Omental fat pad (tissue), 4 donors: ENCODE measurements at places on chromosomes 16 and 17.

DNA sequence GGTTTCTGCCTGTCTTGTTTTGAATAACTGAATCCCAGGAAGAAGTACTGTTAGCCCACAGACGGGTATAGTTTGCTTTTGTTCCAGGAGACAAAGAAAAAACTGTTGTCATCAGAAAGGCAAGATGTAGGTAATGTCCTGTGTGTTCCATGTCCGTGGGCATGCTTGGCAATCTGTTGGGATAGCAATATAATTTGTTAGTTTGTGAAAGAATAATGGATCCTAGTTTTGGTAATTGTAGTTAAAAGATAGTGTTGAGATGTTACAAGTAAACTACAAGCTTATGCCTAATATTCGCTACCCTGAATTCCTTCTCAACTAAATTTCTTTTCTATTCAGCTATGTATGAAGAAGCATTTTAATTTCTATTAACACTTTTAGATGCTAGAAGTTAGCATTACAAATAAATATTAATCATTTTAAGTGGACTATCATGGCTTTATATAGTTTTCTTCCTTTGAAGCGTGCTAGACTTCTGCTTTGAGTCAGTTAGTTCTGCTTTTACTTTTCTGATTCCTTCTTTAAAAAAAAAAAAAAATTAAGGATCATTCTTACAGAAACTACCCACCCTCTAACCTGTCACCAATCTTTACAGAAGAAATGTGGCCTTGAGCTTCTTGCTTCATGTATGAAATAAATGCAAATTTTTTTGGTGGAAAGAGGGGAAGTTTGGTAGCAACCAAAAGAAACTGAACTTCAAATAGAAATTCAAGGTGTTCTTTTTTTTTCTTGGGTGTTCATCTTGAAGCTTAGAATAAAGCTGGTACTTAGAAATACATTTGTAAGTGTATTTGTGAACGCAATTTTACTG, 2.4 kb downstream of the EVI2A start:
- DNase-seq, result no peak

DNA sequence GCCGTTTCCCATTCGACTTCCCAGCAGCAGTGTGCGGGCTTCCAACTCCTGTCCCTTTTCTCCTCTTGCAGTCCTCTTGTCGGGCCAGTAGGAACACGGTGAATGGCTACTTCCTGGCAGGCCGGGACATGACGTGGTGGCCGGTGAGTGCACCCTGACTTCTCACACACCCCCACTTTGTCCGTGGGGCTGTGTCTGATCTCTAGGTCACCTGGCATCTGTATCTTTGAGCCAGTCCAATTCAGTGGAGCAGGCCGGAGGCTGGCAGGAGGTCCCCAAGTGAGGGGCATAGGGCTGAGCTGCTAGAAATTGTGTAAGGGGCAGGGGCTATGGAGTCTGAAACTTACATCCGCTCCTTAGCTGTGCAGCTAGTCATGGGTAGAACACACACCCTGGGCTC, 6.6 kb downstream of the SLC5A10 start:
- no peak for DNase-seq

- no peak for DNase-seq
These were observed 1253.7 kb upstream of the CDH8 start for GRCh38 chr16:63289834-63290460.

DNA sequence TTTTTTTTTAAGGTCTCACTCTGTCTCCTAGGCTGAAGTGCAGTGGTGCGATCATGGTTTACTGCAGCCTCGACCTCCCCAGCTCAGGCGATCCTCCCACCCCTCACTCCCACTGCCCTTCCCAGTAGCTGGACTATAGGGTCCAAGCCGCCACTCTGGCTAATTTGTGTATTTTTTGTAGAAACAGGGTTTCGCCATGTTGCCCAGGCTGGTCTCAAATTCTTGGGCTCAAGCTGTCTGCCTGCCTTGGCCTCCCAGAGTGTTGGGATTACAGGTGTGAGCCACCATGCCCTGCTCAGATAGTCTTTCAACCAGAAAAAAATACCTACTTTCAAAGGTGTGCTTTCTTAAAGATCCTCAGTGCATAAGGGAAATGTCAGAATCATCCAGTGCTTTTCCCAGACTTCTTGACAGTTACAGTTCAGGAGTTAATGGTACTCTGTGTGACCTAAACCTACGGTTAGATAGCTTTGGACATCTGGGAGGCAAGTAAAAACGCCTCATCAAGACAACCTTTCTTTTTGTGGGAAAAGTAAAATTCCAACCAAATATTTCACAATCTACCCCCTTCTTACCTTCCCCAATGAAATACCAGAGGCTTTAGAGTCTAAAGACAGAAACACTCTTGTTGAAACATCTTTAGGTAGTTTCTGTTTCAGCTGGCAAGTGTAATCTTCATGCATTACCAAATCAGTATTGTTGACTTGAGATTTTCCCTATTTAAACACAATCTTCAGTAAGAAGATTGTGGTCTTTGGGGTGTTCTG, 6.8 kb downstream of the RSPRY1 start:
- DNase-seq, result no peak

DNA sequence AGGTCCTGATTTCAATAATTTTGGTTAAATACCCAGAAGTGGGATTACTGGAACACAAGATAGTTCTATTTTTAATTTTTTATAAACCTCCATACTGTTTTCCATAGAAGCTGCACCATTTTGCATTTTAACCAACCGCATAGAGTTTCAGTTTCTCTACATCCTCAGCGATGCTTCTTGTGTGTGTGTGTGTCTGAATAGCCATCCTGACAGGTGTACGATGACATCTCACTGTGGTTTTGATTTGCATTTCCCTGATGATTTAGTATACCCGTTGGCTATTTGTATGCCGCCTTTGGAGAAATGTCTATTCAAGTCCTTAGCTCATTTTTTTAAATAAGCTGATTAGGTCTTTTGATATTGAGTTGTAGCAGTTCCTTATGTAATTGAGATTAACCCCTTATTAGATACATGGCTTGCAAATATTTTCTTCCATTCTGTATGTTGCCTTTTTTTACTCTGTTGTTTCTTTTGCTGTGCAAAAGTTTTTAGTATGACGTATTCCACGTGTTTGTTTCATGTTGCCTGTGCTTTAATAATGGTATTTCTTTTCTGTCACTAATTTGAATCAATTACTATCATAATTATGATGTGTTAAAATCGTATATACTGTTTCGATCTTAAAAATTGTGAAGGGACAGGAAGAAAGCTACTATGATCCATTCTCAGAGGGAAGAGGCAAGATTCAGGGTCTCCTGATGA, 227.2 kb upstream of the MON1B start:
- DNase-seq, result no peak

DNA sequence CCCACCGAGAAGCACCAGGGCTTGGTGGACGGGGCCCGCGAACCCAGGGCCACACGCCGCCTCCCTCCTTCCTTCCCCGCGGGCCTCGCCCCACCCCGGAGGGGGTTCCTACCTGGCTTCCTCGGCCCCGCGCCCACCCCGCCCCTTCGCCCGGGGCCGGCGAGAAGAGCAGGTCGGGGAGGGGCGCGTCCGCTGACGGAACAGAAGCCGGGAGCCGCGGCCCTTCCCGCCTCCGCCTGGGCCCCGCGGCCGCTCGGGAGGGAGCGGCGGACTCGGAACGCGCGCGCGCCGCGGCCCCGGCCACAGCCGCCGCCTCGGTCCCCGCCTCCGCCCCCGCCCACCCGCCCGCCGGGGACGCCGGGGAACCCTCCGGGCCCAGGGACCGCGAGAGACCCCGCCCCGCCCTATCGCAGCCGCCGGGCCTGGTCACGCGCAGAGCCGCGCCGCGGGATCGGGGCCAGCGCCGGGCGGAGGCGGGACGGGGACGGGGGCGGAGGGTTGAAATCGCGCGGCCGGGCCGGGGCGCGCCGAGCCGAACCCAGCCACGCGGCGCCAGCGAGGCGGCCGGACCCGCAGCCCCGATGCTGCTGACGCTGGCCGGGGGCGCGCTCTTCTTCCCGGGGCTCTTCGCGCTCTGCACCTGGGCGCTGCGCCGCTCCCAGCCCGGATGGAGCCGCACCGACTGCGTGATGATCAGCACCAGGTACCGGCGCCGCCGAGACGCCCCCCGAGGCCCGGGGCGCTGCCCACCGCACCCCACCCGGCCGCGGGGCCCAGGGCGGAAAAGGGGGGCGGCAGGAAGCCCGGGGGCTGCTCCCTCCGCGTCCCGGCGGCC, at the start of gene TLCD3A:
Gene TLCD3A (plus strand): TSS at position 530 of the 835 bp plus-strand sequence. CDS start 52 bp downstream, at position 582.
- DNase-seq, result no peak

DNA sequence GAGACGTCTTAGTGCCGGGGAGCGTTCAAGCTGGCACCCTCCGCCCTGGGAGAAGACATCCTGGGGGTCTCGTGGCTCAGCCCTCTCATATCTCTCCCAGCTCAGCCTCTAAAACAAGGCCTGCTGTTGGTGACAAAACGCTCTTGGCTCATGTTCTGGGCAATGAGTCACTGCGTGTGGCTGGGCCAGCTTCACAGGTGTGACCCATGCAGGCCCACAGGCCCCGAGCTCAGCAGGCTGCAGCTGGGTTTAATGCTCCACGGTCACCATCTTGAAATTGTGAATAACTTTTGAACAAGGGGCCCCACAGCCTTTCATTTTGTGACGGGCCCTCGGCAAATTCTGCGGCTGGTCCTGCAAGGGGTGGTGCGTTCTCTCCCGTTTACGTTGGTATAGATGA, 22.4 kb downstream of the GAA start:
- no peak for DNase-seq

- no peak for DNase-seq
These were observed 162.8 kb upstream of the ANKFN1 start for GRCh38 chr17:55990332-55991006.

- DNase-seq, result no peak
These were observed 102.5 kb downstream of the MRM1 start for GRCh38 chr17:36703860-36704266.

- no peak for DNase-seq
These were observed 43.4 kb downstream of the BAHCC1 start for GRCh38 chr17:81438688-81439087.

DNA sequence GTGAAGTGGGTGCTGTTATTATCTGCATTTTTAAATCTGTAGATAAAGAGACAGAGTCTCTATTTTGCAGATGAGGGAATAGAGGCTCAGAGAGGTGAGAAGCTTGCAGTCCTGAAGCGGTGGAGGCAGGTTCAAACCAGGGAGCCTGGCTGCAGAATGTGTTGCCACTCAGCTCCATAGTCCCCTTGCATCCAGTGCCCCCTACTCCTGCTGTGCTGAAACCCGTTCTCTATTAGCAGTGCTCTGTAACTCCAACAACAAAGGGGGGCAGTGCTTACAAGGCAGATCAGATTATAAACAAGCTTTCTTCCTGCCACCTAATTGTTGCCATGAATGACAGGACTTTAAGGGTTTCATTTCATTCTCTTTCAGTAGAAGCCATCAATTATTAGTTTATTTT, 118.1 kb upstream of the CACNG3 start:
- DNase-seq, result no peak

GRCh38 chr17:39782481-39782880, 44.7 kb downstream of the GRB7 start:
- no peak for DNase-seq

GRCh38 chr17:63702721-63703015, 2.7 kb upstream of the LIMD2 start:
- no peak for DNase-seq

DNA sequence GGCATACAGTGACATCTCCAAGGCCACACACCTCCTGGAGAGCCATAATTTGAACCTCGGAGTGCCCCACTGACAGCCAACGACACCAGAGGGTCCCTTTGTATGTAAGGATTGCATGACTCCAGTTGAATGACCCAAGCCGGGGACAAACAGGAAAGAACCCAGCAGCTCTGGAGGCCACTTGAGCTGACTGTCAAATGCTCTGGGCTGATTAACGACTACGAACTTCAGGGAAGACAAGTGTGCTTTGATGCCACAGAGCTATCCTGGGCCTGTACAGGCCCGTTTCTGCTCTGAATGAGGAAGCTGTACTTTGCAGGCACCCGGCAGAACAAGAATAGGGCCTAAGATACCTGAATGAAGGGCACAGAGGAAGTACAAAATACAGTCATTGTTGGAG, 404.6 kb downstream of the SLC39A11 start:
- DNase-seq, result no peak

- DNase-seq, result no peak
These were observed 22.6 kb upstream of the PMP22 start for GRCh38 chr17:15287538-15288267.

- DNase-seq, result no peak
These were observed 145.9 kb upstream of the PLCG2 start for GRCh38 chr16:81633147-81633619.

DNA sequence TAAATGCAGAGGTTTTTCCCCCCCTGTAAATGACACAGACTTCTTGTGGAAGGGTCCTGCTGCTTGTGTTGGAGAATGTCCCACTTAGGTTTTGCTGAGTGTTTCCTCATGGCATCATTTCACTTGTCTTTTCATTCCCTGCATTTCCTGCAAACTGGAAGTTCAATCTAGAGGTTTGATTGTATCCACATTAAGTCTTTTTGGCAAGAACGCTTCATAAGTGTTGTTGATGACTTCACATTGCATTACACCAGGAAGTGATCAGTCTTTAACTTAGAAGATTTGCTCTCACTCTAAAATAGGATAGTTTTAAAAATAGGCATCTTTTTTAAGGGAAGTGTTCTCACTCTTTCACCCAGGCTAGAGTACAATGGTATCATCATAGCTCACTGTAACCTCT, 67.2 kb downstream of the RPTOR start:
- DNase-seq, result no peak

- no peak for DNase-seq
These were observed 8.5 kb upstream of the ZC3H7A start for GRCh38 chr16:11805556-11805955.

DNA sequence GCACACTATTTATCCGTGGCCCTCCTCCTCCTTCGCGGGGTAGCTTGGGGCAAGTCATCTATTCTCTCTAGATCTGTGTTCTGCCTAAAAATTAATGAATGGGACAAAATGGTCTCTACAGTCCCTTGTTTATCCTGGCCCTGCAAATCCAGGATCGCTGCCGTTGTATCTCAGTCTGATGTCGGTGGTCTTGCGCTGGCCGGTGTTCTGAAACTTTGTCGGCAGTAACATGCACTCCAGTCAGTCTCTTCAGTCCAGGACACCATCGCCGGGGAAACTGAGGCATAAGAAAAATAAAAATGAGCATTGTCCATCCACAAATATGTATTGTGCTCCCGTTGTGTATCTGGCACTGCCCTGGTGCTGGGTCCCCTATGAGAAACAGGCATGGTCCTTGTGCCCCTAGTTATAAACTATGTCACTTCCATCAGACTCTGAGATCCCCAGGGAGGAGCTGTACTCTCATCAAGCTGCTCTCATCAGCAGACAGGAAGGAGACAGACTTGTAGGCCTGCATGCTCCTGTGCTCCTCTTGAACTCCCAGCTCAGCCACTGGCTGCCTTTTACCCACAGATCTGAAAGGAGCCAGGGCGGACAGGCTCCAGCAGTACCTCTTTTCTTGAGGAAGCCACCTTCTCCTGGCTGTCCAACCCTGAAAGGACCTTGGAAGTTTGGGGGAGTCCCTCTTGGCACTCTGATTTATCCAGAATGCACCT, 13.7 kb upstream of the CA4 start:
- DNase-seq, result no peak
